ENCODE measurements at places on chromosomes 16 and 17.

GRCh38 chr17:48441231-48441711 is 11.3 kb upstream of the SKAP1 start:
- peak; percentile 55 for DNase-seq

DNA sequence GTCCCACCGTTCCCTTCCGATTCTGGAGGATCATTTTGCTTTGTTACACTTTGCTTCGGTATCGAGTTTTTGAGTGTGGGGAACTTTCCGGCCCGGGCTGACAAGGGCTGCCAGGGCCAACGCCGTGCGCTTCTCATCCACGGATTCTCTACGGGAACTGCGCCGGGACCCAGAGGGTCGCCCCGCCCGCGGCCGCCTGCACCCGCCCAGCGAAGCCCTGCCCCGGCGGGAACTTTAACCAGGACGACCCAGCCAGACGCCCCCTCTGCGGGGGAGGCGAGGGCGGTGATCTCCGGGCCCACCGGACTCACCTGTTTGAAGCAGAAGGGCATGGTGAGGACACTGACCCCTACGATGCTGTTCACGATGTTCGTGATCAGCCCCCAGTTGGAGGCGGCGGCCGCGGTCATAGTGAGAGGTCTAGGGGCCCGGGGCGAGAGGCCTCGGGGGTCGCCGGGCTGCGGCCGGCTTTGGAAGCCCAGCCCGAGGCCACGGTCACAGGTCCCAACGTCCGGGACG is 536 bp downstream of the SLC38A10 start:
- DNase-seq = no peak

- no peak for DNase-seq
These were observed 17.3 kb upstream of the AQP8 start for GRCh38 chr16:25199457-25199856.

DNA sequence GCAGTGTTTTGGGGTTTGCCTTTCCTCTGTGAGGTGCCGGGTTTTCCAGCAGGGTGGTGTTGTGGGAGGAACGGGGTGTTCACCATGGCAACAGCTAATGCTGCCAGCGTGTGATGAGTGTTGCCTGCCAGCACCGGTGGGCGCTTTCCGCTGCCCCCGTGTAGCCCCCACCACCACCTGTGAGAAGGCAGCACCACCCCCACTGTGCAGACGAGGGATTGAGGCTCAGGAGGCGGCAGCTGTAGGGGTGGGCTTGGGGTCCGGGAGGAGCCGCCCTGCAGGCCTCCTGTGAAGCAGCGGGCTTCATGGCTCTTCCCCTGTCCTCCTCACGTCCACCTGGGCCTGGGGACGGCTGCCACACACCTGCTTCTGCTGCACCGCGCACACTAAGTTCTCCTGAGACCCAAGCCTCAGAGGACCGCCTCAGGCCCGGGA is 5.2 kb downstream of the RAB40C start:
- no peak for DNase-seq

GRCh38 chr17:28385406-28385805 is 13.9 kb downstream of the SARM1 start:
- DNase-seq = no peak

- no peak for DNase-seq
These were observed 94.3 kb downstream of the MAP2K6 start for GRCh38 chr17:69508814-69509213.
